ENCODE measurements at places on chromosomes 12 and 14. TPM values are rescaled to one million over a fixed set of nuclear protein-coding genes. Genes with fewer than 3 reads are reported as not detected.

The OAS1 gene
- 14.6 TPM for total RNA-seq

DNA sequence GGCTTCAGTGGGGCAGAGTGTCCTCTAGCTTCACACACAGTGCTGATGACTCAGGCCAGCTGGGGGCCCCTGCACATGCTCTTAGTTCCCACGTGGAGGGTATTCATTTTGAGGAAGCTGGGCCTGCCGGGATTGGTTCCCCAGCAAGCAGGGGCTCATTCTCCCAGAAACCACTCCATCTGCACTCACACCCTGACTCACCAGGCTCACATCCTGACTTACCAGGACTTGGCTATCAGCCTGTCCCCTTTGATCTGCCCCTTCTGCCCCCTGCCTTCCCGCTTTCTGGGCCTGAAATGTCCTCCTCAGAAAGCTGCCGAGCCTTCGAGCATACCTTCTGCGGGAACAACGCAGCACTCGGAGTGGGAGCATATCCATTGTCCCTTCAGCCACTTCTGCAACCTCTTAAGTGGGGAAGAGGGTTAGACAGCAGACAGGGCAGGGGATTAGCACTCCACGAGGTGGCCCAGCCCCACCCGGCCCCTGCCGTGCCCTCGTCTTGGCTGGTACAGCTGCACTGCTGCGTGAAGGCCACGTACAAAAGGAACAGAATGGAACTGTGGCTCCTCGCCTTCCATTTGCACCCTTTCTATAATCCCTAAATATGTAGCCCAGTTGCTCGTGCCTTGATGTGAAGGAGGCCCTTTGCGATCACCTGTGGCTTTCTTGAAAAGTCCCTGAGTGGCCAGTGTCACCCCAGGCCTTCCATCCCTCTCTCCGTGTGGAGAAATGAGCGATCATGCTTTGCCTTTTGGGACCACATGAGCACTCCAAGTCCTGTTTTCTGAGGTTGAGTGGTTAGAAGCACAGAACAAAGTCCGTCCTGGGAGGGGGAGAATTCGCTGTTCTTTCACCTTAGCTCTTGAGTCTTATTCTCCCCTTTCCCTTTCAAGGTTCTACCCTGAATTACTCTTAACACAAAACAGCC is 26.1 kb downstream of the TPCN1 start:
- DNase-seq, result no peak

The SLC5A8 gene
- total RNA-seq, result not detected

DNA sequence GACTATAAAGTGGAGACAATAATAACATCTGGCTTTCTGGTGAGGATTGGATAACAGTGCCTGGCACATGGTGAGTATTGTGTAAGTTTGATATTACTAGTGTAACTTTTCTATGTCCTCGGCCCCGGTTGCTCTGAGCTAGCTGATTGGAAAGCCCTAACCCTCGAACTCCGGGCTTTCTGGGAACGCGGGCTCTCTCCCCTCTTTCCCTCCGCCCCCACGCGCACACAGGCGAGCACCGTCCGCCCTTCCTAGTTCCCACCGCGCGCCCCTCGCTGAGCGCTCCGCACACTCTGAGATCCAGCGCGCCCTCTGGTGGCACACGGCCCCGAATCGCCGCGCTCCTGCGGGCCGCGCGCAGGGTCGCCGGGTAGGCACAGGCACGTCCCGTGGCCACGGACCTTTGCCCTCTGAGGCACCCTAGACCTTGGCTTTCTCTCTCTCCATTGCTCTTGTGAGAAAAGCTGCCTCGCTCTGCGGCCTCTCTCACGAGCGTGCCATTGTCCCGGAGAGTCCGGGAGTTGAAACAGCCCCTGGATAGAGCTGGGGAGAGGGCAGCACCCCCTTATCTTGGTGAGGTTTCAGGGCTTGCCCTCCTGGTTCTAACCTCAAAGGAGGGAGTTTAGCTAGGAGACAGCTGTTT is 23.2 kb upstream of the ESRRB start:
- peak; percentile 62 for DNase-seq

GRCh38 chr12:83408146-83408545 is 721.4 kb downstream of the TMTC2 start:
- DNase-seq, result no peak

The HOXC9 gene
- total RNA-seq, result not detected

The C12orf42 gene
- not detected for total RNA-seq

GRCh38 chr12:54590978-54591591 is 2.6 kb upstream of the PPP1R1A start:
- DNase-seq, result no peak

The TEX52 gene
- total RNA-seq, result not detected

- no peak for DNase-seq
Measured at GRCh38 chr12:668090-668481, 4.8 kb upstream of the NINJ2 start.

DNA sequence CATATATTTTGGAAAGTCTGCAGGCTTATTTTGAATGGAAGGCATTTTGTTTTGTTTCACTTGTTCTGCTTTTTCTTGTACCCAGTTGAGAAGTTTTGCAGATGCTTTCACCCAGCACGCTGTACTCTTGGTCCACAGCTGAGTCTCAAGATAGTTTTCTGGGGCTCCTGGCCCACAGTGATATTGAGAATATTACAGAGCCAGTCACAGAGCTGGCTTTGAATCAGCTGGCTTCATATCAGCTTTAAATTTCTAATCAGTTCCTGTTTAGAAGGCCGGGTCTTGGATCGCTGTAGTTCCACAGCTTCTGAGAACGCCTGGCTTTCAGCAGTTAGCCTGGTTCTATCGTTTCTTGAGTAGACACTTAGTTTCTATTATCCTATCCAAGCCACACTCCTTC is 32.5 kb upstream of the PARP11 start:
- no peak for DNase-seq

The KRT75 gene
- total RNA-seq, result not detected

DNA sequence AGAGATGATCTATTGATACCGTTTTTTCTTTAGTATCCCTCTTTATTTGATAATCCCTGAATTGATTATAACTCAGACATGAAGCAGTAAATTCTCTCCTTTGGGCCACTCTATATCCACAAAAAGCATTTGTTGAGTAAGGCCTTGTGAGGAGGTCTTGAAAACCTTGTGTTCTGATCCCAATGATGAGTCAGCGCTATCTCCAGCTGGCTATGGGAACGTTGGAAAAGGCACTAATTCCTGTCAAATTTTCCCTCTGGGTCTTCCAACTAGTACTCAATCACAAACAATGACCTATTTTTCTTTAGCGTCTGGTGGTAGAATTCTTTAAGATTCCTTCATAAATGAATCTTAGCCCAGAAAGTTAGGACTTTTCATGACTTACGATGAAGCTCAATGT is 168.4 kb upstream of the LRIG3 start:
- no peak for DNase-seq

DNA sequence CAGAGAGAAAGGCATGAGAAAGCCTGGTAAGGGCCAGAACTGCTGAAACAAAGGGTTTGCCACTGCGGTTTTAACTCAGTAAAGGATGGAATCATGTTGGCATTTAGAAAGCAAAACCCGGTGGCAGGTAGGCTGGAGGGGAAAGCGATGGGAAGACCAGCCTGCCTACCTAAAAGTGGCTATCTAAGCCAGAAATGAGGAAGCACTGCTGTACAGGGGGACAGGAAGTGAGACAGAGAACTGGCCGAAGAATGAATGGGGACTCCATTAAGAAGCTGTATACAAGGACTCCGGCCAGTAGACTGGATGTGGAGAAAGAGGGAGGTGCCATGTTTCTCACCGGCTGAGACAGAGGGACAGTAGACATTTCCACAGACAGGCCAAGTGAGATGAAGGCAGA is 48.2 kb downstream of the PPM1H start:
- DNase-seq, result no peak

DNA sequence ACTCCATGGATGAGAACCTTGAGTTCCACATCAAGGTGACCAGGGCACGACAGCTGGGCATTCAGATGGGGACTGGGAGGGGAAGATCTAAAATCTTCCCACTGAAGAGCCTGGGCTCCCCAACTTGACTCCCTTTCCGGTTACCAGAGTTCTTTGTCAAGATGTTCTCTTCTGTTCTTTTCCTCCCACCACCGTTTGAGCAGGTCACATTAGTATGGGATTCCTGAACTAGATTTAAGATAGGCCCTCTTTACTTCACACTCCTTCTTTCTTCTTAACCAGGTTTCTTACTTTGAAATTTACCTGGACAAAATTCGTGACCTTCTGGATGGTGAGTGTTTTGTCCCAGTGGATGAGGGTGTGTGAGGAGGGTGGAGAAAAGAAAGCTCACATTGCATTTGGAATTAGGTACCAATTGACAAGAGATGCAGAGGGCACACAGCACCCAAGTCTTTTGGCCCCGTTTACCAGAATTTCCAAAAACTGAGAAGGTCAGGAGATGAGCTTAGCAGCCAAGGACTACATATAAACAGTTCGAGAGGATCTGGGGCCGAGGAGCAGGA is 14.4 kb downstream of the KIF5A start:
- DNase-seq, result no peak

The BHLHE41 gene
- 47.2 TPM for total RNA-seq

DNA sequence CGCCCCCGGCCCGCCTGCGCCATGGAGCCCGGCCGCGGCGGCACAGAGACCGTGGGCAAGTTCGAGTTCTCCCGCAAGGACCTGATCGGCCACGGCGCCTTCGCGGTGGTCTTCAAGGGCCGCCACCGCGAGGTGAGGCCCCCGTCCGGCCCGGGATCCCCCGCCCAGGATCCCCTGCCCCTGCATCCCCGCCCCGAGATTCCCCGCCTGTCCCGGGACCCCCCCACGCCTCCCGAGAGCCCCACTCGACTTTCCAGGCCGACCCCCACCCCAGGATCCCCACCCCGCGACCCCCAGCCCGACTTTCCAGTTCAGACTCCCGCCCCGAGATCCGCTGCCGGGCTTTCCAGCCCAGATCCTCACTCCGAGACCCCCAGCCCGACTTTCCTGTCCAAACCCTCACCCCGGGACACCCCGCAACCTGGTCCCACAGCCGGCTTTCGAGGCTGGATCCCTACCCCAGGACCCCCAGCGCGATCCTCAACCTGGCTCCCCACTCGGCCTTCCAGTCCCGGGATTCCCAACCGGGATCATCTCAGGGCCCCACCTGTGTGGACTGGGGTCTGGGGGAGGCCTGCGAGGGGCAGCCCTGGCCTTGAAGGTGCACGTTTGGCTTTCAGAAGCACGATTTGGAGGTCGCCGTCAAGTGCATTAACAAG is 688 bp downstream of the ULK1 start:
- peak; percentile 65 for DNase-seq

DNA sequence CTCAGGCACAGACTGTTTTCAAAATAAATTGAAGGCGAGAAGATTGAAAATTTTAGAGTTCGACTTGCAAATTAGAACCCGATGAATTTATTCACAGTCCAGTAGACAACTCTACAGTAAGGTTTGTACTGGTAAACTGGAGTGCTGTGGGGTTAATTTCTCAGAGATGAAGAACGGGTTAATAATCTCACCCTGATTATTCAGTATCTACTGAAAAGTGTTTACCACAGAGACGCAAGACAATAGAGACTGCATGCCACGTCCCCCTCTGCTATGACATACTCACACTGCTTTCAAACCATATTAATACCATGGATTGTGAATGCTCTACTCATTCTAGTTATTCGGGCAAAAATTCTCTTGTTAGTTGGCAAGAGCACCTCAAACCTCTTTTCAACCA is 36.1 kb downstream of the CFL2 start:
- no peak for DNase-seq

DNA sequence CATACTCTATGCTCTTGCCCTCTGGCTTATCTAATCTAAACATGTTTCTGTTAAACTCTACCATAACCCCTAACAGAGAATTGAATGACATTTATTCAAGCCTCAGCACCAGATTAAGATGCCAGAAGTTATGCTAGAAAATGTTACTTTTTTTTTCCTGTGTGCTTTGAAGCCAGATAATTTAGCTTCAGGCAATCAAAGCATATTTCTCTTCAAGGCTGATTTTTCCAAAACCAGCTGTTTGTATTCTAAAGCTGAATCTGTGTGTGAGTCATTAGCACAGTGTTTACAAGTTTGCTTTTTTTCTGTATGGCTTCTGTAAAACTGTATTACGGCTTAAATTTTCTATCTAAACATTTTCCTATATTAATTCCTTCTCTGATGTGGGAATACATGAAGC is 326.1 kb downstream of the FSCB start:
- DNase-seq, result no peak

- DNase-seq, result no peak
Measured at GRCh38 chr14:65237023-65237814, 134.9 kb upstream of the MAX start.

GRCh38 chr14:65476273-65476941 is 63.9 kb downstream of the FUT8 start:
- DNase-seq, result no peak

The FERMT2 gene
- 123 TPM for total RNA-seq

DNA sequence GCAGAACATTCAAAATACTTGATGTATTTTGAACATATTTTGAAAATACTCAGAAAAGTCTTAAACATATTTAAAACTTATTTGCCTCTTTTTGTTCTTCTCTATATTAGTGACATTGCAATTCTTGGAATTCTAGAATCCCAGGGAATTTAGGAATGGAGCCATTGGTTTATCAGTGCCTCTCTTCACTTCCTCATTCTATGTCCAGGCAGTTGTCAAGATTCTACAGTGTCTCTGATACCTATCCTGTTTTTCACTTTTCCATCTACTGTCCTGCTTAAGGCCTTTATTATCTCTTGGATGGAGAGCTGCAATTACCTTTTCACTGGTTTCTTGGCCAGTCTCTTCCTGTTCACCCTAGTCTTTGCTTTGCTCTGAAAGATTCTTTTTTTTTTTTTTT is 144.6 kb downstream of the TTLL5 start:
- no peak for DNase-seq

The CPSF2 gene
- total RNA-seq, result 39.6 TPM

The C14orf39 gene
- total RNA-seq, result not detected

- no peak for DNase-seq
Measured at GRCh38 chr14:106201376-106201775, 675.0 kb downstream of the TMEM121 start.

The EML5 gene
- total RNA-seq, result 0.59 TPM

DNA sequence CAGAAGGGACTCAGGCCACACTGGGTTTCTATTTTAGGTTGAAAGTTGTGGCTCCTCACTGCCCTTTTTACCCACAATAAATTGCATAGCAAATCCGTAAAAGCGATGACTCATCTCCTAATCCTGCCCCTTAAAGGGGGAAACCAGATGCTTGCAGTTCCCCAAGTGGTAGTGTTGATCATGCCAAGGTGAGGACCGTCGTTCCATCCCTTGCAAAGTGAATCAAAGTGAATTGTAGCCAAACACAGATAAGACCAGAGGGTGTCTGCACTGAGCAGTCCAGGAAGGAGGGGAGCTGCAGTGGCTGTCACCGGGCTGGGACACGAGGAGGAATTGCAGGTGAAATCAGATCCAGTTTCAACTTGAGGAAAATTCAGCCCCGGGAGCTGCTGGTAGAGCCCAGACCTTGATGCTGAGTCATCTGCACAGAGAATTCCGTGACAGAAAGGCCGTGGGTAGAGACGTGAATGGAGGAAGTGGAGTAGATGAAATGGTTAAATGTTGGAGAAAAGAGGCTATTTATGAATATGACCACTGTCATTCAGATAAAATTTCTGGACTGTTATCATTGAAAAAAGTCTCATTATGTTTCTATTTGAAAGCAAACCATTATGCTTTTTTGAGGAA is 44.2 kb upstream of the MMP17 start:
- DNase-seq, result no peak

The SPRYD4 gene
- total RNA-seq, result 2.6 TPM

The CLEC4E gene
- 2.5 TPM for total RNA-seq
